ENCODE measurements at places on chromosomes 6 and 20.
A peak's percentile ranks its signal among the peaks of the same experiment; 100 is the strongest.

GRCh38 chr6:135530113-135530512 is 32.6 kb upstream of the AHI1 start:
- H3K36me3 ChIP-seq = no peaks in the 10 kb centered on the region
- no peak overlapping the region for H3K27ac ChIP-seq
- H3K4me3 ChIP-seq = no peak overlapping the region
- no peaks in the 10 kb centered on the region for H3K27me3 ChIP-seq
- no peak for DNase-seq
- no peaks in the 10 kb centered on the region for H3K4me1 ChIP-seq

DNA sequence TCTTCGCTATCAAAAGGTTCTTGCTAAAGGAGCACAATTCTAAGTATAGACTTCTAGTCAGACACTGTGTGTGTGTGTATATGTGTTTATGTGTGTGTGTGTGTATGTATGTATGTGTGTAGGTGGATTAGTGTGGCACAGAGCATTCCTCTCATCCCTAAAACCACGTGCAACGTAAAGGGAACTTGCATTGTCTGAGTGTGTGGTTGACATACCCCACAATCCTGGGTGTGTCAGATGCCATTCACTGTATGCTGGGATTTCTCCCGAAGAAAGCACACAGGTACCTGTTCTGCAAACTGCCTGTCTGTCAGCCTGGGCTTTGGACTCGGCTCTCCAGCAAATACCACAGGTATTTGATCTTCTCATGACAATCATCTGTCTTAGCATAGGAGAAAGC is 42.3 kb upstream of the TBC1D7 start:
- no peak overlapping the region for H3K27ac ChIP-seq
- H3K27me3 ChIP-seq = no peaks in the 10 kb centered on the region
- no peaks in the 10 kb centered on the region for H3K36me3 ChIP-seq
- H3K4me3 ChIP-seq = no peak overlapping the region
- no peak for DNase-seq

DNA sequence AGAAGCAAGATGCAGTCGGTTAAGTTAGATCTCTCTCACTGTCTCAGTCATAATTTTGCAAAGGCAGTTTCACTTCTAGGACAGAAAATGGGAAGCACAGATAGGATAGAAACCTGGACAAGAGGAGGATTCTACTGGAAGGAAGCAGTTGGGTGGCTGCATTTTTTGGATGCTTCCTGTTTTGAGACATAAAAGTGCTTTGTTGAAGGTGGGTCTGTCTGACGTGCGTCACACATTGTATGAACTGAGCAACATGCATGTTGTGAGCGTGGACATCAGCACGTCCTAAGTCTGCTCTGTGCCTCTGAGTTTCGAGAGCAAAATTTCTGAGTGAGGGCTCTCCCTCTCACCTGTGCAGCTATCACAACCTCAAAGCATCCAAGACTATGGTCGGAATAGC is 68.7 kb upstream of the SNX9 start:
- H3K36me3 ChIP-seq = no peaks in the 10 kb centered on the region
- H3K4me3 ChIP-seq = no peak overlapping the region
- no peak for DNase-seq
- no peak overlapping the region for H3K27ac ChIP-seq
- H3K4me1 ChIP-seq = peaks cover 24% of the 10 kb centered on the region

- peak overlapping the region; percentile 67 for H3K27ac ChIP-seq
- peak overlapping the region; percentile 94 for H3K4me3 ChIP-seq
- H3K36me3 ChIP-seq = peaks cover 11% of the 10 kb centered on the region
- peak; percentile 48 for DNase-seq
Measured at GRCh38 chr6:52362443-52363227, 684 bp downstream of the PAQR8 start.

GRCh38 chr6:64580346-64580745 is 944.7 kb downstream of the PHF3 start:
- H3K36me3 ChIP-seq = no peaks in the 10 kb centered on the region
- no peak overlapping the region for H3K27ac ChIP-seq
- H3K4me1 ChIP-seq = no peaks in the 10 kb centered on the region
- no peaks in the 10 kb centered on the region for H3K27me3 ChIP-seq
- no peak for DNase-seq
